Chondrocyte (in vitro differentiated cells): ENCODE measurements at places on chromosomes 11 and 22. TPM values are rescaled to one million over a fixed set of nuclear protein-coding genes. Genes with fewer than 3 reads are reported as not detected.

- no peak for DNase-seq
Observed at GRCh38 chr11:119113716-119114115, 6.6 kb downstream of the C2CD2L start.

DNA sequence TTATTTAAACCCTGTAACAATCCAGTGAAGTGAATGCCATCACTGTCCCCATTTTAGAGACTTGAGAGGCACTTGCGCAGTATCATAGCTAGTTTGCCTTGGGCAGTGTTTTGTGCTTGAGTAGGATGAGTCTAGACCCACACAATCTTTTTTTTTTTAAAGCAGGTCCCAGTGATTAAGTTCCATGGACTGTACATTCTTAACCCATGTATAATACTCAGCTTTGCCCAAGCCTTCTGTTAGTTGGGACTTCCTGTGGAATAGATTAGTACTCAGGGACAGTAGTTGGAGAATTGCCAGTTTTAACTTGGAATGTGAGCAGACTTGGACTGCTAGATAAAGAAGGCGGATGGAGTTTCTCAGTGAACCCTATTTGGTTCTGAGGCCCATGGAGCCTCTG is 108.6 kb upstream of the RASSF10 start:
- DNase-seq, result no peak

- no peak for DNase-seq
Observed at GRCh38 chr11:123033895-123034294, 28.0 kb downstream of the HSPA8 start.

DNA sequence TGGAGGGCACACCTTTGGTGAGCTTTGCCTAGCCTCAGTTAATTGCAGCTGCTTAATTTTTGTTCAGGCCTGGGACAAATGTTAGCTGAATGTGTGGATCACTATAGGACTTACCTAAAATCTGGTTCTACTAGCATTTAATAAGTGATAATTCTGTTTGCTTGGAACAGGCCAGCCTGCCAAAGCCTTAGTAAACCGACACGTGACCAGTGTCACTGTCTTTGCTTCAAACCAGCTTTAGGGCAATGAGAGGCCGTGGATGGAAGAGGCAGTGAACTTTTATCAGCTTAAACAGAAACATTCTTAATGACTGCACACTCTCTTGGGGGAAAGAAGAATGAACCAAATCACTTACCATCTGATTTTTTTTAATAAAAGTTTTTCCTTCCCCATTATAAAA is 10.8 kb downstream of the PARVA start:
- no peak for DNase-seq

The SYTL2 gene
- total RNA-seq, result 9.3 to 25.1 TPM (median 23.8 TPM) in 3 replicates
